Activated T-cell treated with anti-CD3 and anti-CD28 coated beads, Interleukin-2, amount 50 U/mL, for 48 hours (primary cell): ENCODE measurements at places on chromosomes 6 and 20.

DNA sequence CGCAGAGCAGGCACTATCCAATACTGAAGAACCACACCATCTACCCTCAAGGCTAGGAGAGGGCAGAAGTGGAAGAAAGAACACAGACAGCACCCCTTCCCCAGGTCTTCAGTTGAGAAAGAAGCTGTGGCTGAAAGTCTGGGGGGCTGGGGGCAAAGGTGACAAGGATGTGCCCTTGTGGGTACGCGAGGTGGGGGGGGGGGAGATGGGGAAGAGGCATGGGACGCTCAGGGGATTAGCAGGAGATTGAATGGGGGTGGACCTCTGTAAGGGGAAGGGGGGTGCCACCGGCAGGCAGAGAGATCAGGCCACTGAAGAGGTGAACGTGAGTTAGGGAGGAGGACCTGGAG, 1.1 kb downstream of the B4GALT5 start:
- no peak for DNase-seq

GRCh38 chr6:35327349-35328027, 14.9 kb upstream of the PPARD start:
- DNase-seq = peak; percentile 81

- DNase-seq = no peak
Measured at GRCh38 chr6:15596186-15596896, 66.5 kb downstream of the DTNBP1 start.

DNA sequence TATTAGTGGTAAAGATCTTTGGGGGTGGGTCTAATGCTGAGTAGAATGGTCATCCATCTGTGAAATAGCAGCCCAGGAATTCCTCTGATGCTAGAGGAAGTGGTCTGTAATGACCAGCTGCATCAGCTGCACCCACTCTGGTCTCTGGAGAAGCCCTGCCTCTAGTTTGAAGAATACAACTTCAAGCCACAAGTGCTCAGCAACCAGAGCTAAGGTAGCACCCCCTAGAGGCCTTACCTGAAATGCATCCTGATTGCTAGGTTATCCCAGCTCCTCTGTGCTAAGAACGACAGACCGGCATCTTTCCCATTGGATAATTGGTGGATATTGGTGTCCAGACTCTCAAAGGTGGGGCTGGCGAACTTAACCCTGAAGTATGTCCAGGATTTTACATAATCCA, 58.2 kb downstream of the DNAH8 start:
- peak; percentile 41 for DNase-seq

DNA sequence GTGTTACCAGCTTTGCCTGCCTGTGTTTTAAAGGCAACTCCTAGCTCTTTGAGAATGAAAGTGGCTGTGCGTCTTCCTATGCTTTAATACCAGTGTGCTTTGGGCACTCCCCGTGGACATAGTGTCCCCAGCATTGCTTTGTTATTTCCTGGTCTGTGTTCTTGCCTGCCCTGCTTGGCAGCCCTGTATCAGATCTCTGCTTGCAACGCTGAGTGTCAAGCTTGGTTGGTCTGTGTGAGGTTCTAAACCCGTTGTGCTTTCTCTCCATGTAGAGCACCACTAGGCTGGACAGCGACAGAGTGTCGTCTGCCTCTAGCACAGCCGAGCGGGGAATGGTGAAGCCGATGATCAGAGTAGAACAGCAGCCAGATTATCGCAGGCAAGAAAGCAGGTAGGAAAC, 80.2 kb downstream of the AFDN start:
- DNase-seq = no peak

- DNase-seq = no peak
Measured at GRCh38 chr20:57262784-57263609, 3.4 kb downstream of the BMP7 start.

DNA sequence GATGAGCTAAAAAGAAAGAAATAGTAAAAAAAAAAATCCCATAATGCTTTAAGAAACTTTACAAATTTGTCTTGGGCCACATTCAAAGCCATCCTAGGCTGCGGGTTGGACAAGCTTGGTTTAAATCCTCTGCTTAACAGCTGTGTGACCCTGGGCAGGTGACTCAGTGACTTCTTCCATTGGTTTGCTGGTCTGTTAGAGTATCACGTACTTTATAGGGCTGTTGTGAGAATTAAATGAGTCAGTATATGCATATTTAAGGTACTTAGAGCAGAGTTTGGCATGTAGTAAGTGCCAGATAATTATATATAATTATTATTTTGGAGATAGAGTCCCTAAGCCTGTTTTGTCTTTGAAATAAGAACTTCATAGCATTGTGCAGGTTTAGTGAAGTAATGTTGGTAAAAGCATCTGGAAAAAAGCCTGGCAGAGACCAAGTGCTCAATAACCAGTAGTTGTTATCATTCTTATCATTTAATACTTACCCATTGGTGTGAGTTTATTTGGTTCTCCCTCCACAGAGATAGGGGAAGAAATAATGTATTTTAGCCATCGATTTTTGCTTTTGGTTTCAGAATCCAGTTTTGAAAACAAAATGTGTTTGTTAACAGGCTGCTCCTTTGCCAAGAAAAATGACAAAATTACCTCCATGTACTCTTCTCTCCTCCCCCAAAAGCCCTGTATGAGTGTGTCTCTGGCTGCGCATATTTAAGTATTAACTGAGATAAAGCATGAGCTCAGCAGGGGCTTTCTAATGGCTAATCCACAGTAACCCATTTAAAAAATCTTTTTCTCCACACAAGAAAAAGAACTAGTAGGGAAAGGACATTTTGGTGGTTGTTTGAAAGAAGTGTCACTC, 67.2 kb downstream of the FOXO3 start:
- no peak for DNase-seq

- no peak for DNase-seq
Measured at GRCh38 chr20:43911066-43911465, 3.6 kb upstream of the TOX2 start.

DNA sequence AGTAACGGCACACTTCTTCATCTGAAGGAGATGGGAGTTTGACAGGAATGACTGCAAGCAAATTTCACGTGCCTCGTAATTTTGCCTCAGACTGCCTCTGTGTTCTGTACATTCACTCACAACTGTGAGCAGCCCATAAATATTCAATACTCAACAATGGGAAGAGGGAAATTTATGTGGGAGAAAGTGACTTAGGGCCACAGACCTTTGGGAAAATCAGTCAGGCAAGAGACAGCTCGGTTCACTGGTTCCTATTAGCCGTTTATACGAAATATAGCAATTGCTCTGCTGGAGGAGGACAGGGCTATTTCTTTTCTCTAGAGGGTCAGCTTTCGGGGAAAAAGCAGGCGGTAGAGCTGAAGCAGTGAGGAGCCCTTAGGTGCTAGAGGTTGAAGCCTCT, 28.0 kb downstream of the OPN5 start:
- DNase-seq = no peak

GRCh38 chr20:50392138-50392866, 117.9 kb upstream of the PTPN1 start:
- peak; percentile 41 for DNase-seq

- DNase-seq = peak; percentile 62
Measured at GRCh38 chr20:37564388-37565133, 36.9 kb upstream of the BLCAP start.

DNA sequence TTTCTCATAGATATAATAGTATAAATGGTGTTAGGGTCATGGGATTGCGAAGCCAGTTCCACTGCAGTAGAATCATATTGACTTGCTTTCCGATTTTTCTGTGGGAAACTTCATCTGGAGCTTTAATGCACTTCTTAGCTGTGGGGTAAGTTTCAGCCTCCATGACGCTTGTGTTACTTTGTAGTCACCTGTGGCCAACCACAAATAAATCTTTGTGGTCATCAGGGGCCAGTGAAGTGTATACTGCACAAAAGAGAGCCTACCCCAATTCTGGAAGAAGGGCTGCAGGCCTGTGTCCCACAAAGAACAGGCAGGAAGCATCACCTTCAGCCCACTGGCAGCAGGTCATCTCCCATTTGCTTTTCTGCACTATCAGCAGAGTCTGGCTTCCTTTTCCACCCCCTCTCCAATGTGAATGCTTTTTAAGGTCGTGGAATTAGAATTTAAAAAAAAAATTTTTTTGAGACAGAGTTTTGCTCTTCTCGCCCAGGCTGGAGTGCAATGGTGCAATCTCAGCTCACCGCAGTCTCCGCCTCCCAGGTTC, 32.0 kb downstream of the MTHFD1L start:
- DNase-seq = no peak

DNA sequence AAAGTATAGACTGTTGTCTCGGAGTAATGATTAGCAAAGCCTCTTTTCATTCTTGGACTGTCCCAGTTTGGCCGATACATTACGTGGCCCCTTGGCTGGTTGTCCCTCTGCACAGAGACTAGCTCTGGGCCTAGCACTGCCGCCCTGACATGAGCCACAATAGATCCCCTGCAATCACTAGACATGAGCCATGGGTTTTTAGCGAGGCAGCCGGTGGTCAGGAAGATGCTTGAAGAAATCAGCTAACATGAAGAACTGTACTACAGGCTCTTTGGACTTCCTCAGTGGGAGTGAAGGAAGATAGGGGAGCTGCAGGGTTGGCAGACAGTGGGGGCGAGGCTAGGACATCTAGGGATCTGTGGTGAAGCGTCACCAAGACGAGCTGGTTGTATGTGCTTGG, 11.0 kb downstream of the DUSP22 start:
- DNase-seq = no peak

- no peak for DNase-seq
Measured at GRCh38 chr6:119174879-119175817, 96.7 kb upstream of the FAM184A start.

- peak; percentile 33 for DNase-seq
Measured at GRCh38 chr6:125154761-125155135, 1.2 kb downstream of the TPD52L1 start.

GRCh38 chr20:43752561-43753301, 25.9 kb upstream of the GTSF1L start:
- DNase-seq = peak; percentile 67

- no peak for DNase-seq
Measured at GRCh38 chr6:154494592-154495311, 15.7 kb downstream of the CNKSR3 start.

DNA sequence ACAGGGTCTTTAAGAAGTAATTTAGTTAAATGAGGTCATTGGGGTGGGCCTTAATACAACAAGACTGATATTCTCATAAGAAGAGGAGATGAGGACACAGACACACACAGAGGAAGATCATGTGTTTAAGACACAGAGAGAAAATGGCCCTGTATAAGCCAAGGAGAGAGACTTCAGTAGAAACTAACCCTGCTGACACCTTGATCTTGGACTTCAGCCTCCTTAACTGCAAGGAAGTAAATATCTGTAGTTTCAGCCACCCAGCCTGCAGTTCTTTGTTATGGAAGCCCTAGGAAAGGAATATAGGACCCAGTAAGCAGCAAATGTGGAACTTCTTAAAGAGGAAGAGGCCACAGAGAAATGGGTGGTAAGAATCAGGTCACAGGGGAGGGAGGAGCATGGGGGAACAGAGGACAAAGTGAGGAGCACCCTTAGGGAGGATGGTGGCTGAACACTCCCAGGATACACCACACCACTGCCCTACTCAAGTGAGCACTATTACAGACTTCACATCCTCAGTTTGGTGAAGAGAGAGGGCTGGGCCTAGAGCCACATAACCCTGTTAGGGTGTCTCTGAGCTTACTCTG, 762 bp downstream of the SIRPB1 start:
- no peak for DNase-seq

- DNase-seq = no peak
Measured at GRCh38 chr6:35392111-35392702, 49.8 kb downstream of the PPARD start.

DNA sequence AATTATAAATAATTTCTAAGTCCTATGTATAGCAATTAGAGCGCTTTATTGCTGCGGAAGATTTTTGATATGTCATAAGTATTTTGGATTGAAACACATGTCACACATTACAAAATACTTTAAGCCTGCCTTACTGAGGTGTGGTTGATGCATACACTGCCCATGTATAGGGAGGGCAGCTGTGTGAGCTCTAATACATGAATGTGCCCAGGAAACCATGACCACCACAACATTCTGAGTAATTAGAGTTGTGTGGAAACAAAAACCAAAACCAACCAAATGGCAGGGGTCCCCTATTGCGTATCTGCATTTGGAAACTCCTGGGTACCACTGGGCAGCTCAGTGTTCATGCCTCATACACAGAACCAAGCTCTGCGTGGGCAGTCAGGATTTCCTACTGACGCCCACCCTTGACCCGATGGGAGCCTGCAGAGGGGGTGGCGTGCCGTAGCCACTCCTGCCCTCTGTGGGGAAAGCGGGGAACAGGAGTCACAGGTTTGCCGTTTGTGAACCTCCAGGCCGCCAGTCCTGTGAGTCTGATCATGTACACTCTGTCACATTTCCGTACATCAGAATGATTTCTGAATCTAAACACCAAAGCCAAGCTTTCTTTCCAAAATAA, 50.9 kb upstream of the PDE10A start:
- DNase-seq = no peak

GRCh38 chr6:147868427-147869190, 360.1 kb downstream of the SAMD5 start:
- DNase-seq = no peak

GRCh38 chr6:10384610-10385523, 30.0 kb downstream of the TFAP2A start:
- DNase-seq = no peak

GRCh38 chr6:22149501-22150367, 147.1 kb downstream of the PRL start:
- DNase-seq = no peak

GRCh38 chr6:163457637-163458561, 43.4 kb downstream of the QKI start:
- no peak for DNase-seq
